ENCODE measurements at places on chromosomes 4 and X. TPM values are rescaled to one million over a fixed set of nuclear protein-coding genes. Genes with fewer than 3 reads are reported as not detected.

DNA sequence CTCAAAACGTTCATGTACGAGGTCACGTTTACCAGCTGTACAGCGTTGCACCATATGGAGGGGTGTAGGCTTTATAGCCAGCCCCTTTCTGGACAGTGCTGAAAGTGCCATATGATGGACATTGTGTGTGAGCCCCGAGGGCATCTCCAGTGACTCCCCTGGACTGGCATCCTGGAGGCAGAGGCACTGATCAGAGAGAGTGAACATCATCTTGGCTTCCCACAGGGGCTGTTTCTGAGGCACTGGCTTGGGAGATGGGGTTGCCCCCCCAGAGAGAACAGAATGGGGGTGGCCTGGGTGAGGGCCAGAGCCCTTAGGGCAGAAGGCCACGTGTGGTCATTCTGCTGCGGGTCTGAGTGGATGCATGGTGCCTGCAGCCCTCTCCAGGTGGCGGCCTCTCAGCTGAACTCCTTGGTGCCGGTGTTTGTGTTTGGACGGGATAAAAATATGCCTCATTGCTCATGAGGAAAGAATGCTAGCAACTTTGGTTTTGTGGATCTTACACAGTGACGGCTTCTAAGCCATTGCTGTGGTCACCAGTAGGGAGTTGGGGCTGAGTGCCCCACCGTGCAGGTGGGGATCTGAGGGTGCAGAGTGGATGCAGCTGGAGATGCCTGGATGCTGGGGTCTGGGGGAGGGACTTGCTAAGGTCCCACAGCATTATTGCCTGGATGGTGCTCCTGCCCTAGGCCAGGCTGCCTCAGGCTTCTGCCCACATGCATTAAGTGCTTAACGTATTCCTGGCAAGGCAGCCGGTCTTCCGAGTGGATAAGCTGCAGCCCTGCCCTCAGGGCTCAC, 3.4 kb downstream of the WFS1 start:
- H3K4me1 ChIP-seq: peaks cover 31% of the 10 kb centered on the region
- H3K36me3 ChIP-seq: no peaks in the 10 kb centered on the region
- H3K27ac ChIP-seq: no peak overlapping the region

- H3K27ac ChIP-seq: no peak overlapping the region
- no peak for DNase-seq
- H3K27me3 ChIP-seq: no peaks in the 10 kb centered on the region
- no peak overlapping the region for H3K4me3 ChIP-seq
- H3K36me3 ChIP-seq: no peaks in the 10 kb centered on the region
- no peaks in the 10 kb centered on the region for H3K4me1 ChIP-seq
These were observed 165.5 kb upstream of the SLIT2 start for GRCh38 chr4:20086067-20086798.

GRCh38 chr4:163003979-163004378, 162.7 kb downstream of the NAF1 start:
- H3K27ac ChIP-seq: no peak overlapping the region
- no peak for DNase-seq

GRCh38 chr4:172660251-172660650, 508.4 kb upstream of the GALNT7 start:
- no peak overlapping the region for H3K27ac ChIP-seq
- no peaks in the 10 kb centered on the region for H3K27me3 ChIP-seq
- no peaks in the 10 kb centered on the region for H3K4me1 ChIP-seq
- DNase-seq: no peak

DNA sequence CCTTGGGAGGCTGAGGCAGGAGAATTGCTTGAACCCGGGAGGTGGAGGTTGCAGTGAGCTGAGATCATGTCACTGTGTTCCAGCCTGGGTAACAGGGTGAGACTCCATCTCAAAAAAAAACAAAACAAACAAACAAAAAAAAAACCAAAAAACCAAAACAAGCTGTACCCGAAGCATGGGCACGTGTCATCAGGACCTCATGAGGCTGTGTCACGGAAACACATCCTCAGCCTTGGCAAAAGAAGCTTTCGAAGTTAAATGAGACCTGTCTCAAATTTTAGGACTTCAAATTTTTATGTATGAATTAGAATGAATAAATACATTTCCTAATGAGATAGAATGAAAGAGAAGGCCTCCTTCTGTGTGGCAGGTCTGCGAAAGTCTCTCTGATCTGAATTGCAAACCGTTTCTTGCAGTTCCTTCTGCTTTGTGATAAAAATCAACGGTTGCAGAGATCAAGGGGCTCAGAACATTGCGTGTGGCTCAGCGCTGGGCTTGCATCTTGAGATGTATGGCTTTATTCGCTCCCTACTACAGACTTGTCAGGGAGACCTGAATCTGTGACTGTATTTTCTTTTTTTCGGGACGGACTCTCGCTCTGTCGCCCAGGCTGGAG, 19.5 kb upstream of the CRLF2 start:
- H3K27me3 ChIP-seq: no peaks in the 10 kb centered on the region
- DNase-seq: no peak
- no peaks in the 10 kb centered on the region for H3K36me3 ChIP-seq
- H3K4me3 ChIP-seq: no peak overlapping the region
- H3K4me1 ChIP-seq: peaks cover 16% of the 10 kb centered on the region
- H3K27ac ChIP-seq: no peak overlapping the region

DNA sequence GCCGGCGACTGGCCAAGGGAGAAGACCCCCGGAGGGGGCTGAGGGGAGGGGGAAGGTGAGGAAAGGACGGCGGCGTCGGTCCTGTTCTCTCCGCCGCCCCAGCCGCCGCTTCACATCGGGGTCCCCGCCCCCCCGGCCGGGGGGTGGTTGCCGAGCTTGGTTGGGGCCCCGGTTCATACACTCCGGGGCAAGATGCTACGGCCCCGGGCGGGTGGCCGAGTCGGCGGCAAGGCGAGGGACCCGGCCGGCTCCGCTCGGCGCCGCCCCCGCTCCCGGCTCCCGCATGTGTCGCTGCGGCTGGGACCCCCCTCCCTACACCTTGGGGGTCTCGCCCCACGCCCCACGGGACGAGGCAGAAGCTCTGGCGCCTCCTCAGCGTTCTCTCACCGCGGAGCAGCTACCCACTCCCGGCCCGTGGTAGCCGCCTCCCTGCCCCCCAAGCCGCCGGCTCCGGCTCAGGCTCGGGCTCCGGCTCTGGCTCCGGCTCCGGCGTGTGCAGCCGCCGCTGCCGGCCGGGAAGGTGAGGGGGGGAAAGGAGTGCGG, 461 bp downstream of the FBXW7 start:
- peak overlapping the region; percentile 98 for H3K4me3 ChIP-seq
- peaks cover 59% of the 10 kb centered on the region for H3K4me1 ChIP-seq
- H3K36me3 ChIP-seq: no peaks in the 10 kb centered on the region
- peak; percentile 45 for DNase-seq
- no peaks in the 10 kb centered on the region for H3K27me3 ChIP-seq

DNA sequence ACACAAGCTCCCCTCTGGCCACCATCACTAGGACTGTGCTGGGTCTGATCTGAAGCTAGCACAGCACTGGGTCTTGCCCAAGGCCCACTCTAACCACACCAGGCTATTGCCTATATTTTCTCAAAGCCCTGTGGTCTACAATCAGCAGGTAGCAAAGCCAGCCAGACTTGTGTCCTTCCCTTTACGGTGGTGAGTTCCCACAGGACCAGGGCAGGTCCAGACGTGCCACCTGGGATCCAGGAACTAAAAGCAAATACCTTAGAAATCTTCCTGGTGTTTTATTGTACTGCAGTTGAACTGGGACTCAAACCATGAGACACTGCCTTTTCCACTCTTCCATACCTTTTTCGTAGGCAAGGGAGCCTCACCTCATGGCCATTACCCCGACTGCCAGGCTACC, 9.0 kb upstream of the MAGEC2 start:
- no peaks in the 10 kb centered on the region for H3K27me3 ChIP-seq
- H3K27ac ChIP-seq: no peak overlapping the region
- no peaks in the 10 kb centered on the region for H3K36me3 ChIP-seq
- H3K4me3 ChIP-seq: no peak overlapping the region

GRCh38 chr4:51999250-51999649, 20.9 kb downstream of the LRRC66 start:
- DNase-seq: no peak
- no peaks in the 10 kb centered on the region for H3K27me3 ChIP-seq
- no peak overlapping the region for H3K27ac ChIP-seq

GRCh38 chr4:175092114-175092513, 174.0 kb downstream of the ADAM29 start:
- no peaks in the 10 kb centered on the region for H3K36me3 ChIP-seq
- H3K4me1 ChIP-seq: no peaks in the 10 kb centered on the region
- no peak overlapping the region for H3K27ac ChIP-seq
- no peak overlapping the region for H3K4me3 ChIP-seq

The BEX1 gene
- polyA plus RNA-seq: 1.1 TPM

The VCX3A gene
- not detected for polyA plus RNA-seq

The MAGEE2 gene
- not detected for polyA plus RNA-seq

The TMEM271 gene
- not detected for polyA plus RNA-seq

The RADX gene
- 2.6 TPM for polyA plus RNA-seq

The NLGN3 gene
- 0.35 TPM for polyA plus RNA-seq

Data from naive B cell (primary cell).